Posterior cingulate gyrus (tissue), 11 donors: ENCODE measurements at places on chromosomes 5 and 9.

DNA sequence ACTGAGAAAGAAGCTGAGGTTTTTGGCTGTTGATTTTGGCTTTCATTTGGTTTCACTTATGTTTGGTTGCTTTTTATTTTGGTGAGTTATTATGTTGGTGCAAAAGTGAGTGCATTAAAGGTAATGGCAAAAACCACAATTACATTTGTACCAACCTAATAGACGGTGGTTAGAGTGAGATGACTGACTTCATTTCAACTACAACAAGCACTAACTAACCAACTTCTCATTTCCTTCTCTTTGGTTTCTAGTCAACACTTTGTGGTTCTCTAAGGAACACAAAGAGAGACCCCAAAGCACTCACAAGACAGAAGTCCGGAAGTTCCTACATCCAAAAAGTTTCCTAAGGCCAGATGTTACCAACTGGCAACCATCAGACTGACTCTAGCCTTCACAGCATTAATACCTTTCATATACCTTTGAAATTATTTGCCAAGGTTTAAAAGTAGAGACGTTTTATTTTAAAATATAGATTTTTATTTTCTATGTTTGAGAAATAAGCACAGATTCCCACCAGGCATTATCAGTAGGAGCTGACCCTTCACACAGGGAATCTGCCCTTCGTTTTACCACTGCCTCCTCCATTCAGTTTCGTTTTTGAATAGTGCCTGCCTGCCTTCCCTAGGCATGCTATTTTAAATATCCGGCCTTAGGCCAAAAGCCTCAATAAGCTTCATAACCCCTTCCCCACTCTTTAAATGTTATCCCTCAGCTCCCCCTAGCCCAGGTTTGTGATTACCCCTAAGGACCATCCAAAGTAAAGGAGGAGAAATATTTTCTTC, 301.1 kb upstream of the PTGER4 start:
- no peak for DNase-seq

- no peak for DNase-seq
These were observed 269.6 kb downstream of the ELAVL2 start for GRCh38 chr9:23556459-23556858.

DNA sequence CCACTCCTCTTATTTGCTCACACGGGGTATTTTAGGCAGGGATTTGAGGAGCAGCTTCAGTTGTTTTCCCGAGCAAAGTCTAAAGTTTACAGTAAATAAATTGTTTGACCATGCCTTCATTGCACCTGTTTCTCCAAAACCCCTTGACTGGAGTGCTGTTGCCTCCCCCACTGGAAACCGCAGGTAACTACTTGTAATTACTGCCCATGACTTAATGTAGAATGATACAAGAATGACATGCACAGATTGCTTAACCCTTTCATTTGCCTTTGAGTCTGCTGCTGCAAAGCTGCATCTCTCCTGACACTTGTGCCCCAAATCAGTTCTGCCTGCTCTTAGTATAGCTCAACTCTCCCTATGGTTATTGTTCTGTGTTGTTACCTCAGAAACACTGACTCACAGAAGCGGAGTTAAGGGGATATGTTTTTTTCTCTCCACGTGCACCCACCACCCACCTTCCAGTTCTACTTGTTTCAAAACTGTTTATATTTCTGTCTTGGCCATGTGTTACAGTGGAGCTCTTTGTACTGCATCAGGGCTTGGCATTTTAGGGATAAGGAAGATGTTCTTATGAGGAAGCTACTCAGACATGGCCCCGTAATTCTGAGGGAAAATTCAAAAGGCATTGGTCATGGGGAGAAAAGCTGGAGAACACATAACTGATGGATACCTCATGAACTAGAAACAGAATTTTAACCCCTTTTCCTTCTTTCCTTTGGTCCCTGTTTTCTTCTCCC, 2.3 kb downstream of the ADRB2 start:
- no peak for DNase-seq

DNA sequence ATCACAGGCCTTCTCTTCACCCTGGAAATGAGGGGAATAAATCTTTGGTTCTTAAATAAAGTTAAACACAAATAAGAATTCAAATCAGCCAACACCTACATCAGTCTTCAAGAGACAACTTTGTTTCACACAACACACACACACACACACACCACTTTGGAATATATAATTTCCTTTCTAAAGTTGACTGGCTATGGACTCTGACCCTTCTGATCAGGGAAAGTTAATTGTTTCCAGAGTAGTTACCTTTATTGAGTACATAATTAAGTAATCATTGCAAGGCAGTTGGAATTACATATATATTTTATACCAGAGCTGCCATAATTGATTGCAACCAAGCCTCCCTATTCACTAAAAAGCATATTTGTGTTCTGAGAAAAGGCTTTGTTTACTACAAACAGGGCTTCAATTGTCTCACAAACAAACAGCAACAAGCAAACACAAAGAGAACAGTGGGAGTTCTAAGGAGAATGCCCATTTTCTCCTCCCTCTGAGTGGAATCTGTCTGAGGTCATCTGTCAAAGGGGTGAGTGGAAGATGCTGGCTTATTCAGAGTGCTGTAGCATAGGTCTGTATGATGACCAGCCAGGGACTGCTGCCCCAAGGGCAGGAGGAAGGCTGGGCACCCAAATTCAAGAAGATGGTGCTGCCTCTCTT, 136.6 kb downstream of the SEMA6A start:
- DNase-seq, result no peak

DNA sequence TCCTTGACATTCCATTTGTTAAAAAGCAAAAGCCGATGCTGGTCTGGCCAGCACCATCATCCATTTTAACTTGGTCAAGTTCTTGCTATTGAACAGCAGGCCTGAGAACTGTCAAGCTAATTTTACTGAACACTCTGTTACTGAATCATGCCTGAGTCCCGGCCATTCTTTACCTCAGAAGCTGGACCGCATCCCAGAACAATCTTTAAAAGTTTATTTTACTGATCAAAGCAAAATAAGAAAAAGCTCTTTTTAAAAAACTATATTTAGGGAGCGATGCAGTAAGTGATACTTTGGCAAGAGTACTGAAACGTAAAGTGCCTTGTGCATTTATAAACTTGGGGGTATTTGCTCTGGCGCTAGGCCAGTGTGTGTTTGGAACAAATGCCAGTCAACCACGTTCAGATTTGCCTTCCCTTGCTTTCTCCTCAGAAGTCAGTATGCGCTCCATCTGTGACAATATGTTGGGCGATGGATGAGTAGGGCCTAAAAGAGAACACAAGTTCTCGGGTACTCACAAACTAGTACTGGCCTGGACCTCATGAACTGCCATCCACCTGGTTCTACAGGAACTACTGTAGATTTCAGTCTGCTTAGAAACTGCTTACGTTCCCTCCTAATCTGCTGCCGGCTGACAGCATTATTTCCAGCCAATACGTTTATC, 161.9 kb downstream of the MAPKAP1 start:
- DNase-seq, result no peak
